Ecto neural progenitor cell (in vitro differentiated cells): ENCODE measurements at places on chromosomes 7 and 10.

GRCh38 chr7:25388681-25389080 lies 160.4 kb upstream of the NPVF start:
- no peak for DNase-seq

DNA sequence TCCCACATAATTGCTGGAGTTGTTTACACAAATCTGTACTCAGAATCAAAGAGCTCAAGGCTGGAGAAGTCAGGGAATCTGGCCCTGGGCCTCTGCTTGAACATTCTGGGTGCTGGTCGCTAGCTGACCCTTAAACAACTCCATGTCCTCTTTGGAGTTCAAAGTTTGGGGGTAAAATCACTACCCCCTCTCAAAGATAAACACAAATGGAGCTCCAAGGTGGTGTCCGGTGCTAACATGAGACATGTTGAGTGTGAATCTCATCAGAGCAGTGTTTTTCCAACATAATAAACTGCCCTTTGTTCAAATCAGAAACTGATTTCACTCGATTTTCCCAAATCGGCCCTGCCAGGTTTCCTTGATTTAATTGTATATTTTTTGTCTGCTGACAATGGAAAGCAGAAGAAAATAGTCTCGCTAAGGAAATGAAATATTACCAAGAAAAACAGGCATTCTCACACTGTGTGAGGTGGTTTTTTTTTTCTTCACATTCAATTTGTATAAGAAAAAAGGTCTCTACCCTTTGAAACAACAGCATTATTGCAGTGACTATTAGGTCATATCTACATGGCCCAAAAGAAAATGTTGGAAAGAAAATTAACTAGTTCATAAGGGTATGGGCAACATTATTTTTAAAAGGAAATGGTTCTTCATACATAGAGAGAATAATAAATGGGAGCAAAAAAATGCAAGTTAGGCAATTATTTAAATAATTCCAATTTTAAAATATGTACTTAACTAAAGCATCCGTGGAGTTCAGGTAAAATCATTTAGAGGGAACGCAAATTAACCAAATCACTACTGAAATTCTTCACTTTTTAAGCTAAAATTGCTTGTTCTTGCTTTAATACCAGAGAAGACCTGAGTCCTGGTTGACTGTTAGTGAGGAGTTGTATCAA lies 56.1 kb upstream of the CAPZA2 start:
- no peak for DNase-seq

DNA sequence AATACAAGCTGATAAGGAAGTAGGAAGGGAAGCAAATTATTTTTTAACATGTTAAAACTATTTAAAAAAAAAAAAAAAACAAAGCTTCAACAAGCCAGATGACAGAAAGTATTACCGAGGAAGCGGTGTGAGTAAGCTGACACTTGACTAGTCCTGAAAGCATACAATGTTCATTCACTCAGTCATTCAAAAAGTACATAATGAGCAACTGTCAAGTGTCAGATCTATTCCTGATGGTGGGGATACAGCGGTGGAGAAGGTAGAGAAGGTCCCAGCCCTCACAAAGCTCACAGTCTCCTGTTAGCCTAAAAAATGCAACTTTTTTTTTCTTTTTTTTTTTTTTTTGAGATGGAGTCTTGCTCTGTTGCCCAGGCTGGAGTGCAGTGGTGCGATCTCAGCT lies 40.0 kb downstream of the RAPGEF5 start:
- no peak for DNase-seq

- no peak for DNase-seq
Measured at GRCh38 chr7:157368955-157369354, 32.2 kb downstream of the DNAJB6 start.

DNA sequence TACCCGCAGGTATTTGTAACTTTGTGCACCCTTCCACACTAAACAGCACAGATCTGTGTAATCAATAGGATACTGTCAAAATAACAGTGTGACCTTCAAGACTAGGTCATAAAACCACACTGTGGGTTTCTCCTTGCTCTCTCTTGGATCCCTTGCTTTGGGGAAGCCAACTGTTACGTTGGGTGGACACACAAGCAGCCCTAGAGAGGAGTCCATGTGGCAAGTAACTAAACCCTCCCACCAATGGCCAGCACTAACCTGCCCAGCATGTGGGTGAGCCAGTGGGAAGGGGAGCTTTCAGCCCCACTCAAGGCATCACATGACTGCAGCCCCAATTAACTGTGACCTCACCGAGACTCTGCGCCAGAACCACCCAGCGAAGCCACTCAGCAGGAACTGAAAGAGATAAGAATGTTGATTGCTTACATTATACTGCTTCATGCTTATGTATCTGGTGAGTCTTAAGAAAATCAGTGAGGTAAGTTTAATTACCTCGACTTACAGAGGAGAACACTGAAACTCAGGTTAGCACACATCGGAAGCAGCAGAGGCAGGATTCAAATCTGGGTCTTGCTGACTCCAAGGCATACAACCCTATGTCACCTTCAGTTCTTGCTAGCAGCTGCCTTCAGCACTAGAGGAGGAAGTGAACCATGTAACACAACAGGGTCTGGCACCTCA lies 9.4 kb upstream of the ZC3HAV1 start:
- no peak for DNase-seq

- DNase-seq: no peak
Measured at GRCh38 chr7:111842491-111842890, 280.2 kb upstream of the IMMP2L start.

GRCh38 chr7:133053321-133053891 lies 28.5 kb downstream of the CHCHD3 start:
- DNase-seq: no peak

DNA sequence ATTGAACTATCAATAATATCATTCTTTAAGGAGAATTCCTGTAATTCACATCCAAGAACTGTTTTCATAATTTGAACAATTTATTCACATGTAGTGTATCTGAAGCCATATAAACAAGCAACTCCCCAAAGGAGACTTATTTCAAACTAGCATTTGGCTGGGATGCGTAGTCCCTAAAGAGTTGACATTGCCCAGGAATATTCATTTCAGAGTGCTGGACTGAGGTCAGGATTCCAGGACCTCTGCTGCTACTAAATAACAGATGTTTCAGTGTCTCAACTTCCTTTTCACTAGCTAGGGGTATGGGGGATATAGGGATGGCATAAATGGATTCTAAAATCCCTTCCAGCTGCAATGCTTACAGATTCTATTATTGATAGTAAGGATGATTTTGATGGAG lies 177.0 kb downstream of the TSPAN12 start:
- no peak for DNase-seq
